ENCODE measurements at places on chromosomes 12 and 14.

GRCh38 chr14:34247605-34248004 is 214.4 kb downstream of the SPTSSA start:
- DNase-seq, result no peak

- no peak for DNase-seq
Measured at GRCh38 chr12:21773806-21774205, 700 bp downstream of the KCNJ8 start.

- DNase-seq, result no peak
Measured at GRCh38 chr14:34363733-34364134, 98.3 kb downstream of the SPTSSA start.

GRCh38 chr14:105102361-105102870 is 37.2 kb upstream of the GPR132 start:
- no peak for DNase-seq

DNA sequence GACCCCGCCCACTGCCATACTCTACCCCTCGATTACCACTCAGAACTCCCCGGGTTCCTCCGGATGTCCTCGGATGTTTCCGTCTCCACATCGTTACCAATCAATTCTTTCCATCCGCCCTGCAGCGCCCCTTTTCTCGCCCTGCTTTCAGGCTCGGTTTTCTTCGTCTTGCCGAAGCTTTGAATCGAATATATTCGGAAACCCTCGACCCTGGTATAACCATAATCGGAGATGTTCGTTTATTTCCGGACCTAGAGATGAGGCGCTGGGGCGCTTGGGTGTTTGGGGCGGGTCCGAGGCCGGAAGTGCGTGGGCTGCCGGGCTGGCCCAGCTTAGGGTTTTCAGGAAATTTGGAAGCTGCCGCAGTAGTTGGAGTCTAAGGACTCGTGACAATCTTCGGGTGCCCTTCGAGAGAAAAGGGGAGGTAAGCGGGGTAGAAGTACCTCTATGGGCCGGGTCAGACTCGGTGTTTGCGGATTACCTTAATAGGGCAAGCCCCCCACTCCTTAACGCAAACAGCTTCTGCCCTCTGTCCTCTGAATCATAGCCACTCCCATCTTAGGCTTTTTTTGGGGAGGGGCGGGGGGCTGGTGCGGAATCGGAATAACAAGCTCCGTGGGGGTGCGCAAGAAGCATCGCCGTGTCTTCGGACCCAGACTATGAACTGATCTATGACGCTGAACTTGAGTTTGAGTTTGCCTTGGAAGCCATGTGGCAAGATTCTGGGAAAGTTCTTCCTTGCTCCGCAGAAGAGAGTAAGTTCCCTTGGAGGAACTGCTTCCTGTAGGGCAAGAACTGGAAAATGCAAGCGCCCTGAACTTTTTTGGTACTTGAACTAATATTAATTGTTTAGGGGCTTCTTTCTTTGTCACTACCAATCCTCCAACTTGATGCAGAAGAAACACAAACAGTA is at the start of gene C14orf119:
TSS of gene C14orf119 (plus strand) at position 310 of the 913 bp plus-strand sequence. CDS start 2,154 bp downstream, outside the sequence.
- peak; percentile 99 for DNase-seq

DNA sequence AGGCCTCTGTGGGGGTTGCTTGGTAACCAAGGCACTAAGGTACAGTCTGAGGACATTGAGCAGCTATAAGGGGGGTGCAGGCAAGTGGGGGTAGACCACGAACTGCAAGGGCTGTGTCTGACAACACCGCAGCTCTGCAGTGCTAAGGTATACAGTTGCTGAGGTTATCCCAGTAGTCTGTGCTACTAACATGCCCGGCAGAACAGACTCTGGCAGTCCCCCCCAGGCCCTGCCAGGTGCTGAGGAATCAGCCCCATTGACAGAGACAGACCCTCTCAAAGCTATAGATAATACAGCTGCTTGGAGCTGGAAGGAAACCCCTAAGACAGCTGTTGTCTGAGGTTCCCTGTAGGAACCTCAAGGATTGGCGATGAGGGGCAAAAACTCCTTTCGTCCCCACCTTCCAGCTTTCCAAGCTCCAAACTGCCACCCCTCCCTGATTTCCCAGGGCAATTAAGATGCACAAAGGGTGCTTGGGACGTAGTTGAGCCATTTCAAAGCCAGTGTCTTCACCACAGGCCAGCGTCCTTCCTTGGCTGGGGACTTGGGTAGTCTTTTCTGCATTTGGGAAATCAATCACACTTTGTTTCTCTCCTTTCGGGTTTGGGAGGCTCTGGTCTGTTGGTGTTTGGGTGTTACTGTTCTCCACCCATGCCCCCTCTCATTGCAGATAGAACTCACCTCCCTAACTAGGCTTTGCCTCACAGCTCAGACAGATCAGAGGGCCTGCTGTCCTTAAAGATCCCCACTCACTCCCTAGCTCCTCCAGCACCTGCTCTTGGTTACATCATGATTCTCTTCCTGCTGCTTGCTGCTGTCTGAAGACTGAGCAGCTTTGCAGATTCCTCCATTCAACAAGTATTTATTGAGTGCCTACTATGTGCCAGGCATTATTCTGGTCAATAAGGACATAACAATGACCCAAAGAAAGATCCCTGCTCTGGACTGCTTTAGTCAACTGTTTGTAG is 2.0 kb upstream of the MYH7 start:
- DNase-seq, result no peak

- no peak for DNase-seq
Measured at GRCh38 chr14:49962621-49963020, 69.7 kb downstream of the ARF6 start.

DNA sequence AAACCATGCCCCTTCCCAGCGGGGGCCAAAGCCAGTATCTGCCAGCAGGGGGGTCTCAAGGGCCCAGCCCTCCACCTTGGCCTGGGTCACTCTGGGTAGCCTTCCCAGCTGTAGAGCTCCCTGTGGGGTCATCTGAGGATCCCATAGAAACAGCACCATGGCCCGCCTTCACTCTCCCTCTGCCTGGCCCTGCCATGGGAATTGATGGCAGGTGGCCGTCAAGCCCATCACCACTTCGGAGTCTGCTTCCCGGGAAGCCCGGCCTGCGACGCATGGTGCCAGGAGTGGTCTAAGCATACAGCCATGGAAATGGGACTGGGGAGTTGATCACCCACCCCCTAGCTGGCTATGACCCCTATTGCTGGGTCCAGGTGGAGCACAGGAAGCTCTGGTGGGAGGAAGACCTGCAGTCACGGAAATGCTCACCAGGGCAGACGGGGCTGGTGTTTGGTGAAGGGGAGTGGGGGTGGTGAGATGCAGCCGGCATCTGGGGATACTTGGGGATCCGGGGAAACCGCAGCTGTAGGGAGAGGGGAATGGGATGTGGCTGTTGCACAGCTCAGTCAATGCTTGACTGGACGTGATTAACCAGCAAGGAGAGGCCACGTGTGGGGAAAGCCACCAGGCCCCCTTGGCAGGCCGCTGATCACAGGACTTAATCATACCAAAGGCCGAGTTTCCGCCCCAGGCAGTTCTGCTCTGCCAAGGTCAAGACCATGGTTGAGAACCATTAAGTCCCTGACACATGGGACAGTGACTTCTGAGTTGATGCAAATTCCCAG is 52.2 kb upstream of the DIO3 start:
- no peak for DNase-seq

GRCh38 chr14:21768116-21768874 is 94.7 kb upstream of the OR4E1 start:
- DNase-seq, result peak; percentile 55

- DNase-seq, result no peak
Measured at GRCh38 chr12:11630046-11630706, 19.3 kb upstream of the ETV6 start.

DNA sequence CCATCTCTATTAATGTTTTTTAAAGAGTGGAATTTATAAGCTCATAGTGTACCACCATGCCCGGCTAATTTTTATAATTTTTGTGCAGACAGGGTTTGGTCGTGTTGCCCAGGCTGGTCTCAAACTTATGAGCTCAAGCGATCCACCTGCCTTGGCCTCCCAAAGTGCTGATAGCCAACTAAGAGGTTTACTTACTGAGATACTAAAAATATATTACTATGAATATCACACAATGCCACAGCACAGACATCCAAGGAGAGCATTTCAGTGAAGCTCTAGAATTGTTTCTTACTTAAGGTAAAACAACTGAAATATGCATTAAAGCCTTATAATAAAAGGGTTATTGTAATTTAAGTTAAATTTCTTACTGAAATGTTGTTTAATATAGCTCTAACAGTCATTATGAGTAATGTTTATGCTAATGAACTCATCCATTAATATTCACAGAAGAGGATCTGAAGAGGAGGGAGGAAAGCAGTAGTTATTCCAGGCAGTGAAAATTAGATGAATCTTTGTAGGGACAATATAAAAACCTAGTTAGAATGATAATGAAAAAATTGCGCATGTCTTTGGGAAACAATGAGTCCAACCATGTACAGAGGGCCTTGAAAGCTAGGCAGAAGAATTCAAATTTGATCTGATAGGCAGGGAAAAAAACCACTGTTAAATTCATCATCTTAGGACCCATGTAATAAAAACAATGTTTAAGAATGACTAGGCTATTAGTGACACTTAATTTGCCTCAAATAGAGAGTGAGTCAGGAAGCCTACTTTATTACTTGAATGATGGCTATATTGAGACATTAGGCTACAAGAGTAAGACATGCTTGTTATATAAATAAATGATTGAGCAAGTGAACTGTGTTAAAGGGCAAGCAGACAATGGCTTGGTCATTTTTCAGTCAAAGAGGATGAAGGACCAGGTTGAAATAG is 99.2 kb downstream of the SLC41A2 start:
- DNase-seq, result no peak

DNA sequence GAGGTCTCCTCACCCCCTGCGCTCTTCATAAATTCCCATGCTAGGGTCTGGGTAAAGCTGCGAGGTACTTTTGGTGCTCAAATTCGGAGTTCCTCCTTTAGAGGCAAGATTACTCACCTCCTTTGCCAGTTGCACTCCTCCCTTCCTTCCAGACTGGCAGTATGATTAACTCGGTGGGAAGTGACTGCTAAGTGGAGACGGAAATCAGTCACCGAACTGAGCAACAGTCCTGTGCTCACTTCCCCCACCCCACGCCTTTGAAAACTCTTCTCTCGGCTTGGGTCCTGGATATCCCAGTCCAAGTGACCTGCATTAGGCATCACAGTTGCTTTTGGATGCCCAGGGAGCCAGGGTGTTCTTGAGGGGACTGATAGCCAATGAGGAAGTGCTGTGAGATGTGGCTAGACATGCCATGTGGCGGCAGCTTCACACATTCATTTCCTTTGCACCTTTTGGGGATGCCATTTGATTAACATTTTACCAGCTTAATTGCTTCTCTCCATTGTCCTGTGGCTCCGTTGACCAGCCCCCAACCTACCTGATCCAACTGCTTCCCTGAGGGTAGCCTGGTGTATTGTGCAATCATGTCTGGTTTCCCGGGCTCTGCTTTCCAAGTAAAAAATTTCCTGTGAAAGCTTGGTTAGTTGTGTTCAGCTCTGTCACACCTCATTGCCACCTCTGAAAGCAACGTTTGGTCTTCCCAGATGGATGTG is 840 bp downstream of the PNP start:
- DNase-seq, result peak; percentile 73

GRCh38 chr12:5499566-5500330 is 67.8 kb downstream of the NTF3 start:
- no peak for DNase-seq

- peak; percentile 37 for DNase-seq
Measured at GRCh38 chr14:62126879-62127478, 364.8 kb downstream of the SNAPC1 start.

All from T-helper 1 cell (primary cell).